ENCODE measurements at places on chromosomes 16 and 17. TPM values are rescaled to one million over a fixed set of nuclear protein-coding genes. Genes with fewer than 3 reads are reported as not detected.
A peak's percentile ranks its signal among the peaks of the same experiment; 100 is the strongest.

GRCh38 chr16:28878083-28878926 is at the start of gene ATP2A1:
TSS of gene ATP2A1 (plus strand) at chr16:28878488. CDS start at chr16:28878672, 184 bp downstream.
- no peak for DNase-seq

DNA sequence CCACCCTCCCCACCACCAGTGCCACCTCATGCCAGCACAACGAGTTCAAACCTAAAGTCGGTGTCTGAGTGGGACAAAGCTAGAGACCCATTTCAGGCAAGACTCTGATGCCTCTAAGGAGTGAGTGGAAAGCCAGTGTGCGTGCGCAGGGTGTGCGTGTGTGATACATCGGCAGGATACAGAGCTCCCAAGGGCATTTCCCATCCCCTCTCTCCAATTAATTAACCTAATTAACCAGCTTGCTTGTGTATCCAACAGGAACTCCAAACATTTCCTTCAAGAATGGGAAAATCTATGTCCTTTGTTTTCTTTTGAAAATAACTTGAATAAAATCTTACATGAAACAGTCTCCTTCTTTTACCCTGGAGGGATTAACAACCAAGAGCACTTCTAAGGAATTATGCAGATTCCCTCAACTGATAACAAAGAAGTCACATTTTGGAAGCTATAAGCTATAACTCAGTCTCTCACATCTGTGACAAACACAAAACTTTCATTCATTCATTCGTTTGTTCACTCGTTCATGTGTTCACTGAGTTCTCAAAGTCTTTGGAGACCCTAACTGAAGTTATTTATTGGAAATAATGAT is 9.9 kb downstream of the ATPAF2 start:
- DNase-seq, result peak; percentile 44

DNA sequence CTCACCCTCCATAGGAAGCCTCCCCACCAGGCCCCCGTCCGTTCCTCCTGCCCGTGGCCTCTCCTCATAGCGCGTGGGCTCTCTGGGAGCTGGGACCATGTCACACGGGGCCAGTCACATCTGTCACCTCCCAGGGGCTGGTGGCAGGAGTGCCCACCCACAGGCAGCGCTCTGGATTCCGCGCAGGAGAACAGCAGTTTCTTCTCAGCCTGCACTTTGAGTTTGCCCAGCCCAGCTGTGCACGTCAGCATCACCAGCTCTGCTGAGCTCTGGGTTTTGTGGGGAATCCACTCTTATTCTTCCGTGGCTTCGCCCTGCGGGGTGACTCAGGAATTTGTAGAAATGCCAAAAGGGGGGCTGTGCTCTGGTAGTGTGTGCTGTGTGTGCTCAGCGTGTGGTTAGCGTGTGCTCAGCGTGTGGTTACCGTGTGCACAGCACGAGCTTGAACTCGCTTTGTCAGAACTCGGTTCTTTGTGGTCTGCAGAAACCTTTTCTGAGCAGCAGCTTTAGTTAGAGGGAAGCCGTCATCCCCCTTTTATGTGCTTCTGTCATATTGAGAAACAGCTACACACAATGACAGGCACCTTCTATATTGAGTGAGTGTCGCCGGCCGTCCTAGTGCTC is 3.2 kb downstream of the ACSF3 start:
- no peak for DNase-seq

DNA sequence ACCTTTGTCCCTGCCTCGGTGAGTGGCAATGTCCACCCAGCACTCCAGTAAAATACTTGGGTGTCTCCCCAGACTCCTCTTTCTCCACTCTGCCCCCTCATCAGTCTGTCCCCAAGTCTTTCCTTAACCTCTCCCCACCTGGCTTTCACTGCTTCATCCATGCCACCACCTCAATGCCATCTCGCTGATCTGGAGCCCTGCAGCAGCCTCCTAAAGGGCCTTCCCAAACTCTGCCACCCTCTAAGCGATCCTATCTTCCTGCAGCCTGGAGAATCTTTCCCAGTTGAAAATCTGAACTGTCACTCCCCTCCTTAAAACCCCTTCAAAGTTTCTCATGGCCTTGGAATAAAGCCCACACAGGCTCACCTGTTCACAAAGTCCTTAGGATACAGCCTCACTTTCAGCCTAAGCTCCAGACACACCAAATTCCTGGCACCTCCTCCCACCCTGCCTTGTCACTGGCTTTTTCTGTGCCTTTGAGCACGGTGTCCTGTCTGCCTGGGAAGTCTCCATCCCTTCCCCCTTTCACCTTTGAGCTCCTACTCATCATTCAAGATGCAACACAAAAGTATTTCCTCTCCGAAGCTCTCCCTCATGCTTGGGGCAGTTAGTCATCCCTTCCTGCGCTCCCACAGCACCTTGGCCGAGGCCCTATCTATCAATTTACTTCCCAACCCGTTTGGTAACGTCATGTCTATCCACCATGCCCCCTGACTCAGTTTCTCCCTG is 2.8 kb downstream of the WNK4 start:
- no peak for DNase-seq

- peak; percentile 97 for DNase-seq
Observed at GRCh38 chr17:81345228-81346089, 49.8 kb upstream of the BAHCC1 start.

- DNase-seq, result no peak
Observed at GRCh38 chr16:69225121-69225520, 38.2 kb downstream of the SNTB2 start.

DNA sequence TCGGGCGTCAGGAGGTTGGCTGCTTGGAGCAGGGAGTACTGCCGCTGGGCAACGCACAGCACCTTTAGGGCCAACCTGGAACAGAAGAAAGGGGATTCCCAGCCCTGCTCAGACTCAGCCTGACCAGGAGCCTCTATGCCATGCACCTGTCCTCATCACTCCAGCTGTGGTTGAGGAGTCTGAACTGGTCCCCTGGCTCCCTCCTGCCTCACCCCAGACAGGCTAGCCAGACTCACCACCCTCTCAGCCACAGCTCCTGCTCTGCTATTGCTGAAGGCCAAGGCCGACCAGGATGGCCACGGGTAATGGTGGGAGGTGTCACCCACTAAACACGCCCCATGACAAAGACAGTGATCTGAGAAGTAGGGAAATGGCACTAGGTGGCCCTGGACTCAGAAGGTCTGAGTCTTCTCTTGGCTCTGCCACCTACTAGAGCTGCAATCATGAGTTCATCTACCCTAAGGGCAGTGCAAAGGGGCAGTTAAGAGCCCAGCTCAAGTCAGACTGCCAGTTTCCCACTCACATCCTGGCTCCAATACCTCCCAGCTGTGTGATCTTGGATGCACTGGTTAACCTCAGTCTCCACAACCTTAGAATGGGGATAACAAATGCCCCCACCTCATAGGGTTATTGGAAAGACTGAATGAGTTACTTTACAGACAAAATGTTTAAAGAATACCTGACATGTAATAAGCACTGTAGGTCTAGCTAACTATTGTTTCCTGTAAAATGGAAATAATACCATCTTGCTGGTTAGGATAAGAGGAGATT is 13.8 kb upstream of the GFAP start:
- peak; percentile 11 for DNase-seq

DNA sequence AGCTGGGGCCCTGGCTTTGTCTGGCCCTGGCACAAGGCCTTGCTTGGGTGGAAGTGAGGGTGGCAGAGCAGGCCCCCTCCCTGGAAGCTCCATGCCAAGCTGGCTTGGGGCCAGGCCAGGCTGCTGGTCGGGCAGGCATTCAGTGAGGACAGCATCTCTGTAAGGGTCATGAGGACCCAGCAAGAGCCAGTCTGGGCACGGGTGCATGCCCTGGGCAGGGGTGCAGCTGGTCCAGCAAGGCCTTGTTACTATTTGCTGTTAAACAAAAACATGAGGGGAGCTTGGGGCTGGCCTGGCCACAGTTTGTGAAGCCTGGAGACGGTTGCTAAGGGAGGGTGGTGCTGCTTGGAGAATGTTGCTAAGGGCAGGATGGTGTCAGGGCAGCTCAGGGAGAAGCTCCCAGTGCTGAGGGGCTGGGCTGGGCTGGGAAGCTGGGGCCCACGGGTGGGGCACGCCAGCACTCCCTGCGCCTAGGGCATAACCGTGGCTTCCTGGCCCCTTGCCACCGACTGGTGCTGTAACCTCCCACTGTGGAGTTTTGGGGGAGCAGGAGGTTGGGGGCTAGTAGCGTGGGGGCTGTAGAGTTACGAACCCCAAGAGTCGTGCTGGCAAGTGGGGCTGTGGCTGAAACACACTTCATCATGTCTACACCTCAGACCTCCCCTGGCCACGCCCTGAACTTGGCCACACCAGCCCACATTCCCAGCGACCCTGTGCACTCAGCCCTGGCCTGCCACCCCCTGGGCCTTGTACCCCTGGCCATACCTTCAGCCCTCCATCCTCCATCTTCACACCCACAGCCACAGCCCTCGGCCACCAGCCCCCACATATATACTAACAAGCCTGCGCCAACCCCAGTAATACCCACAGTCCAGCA is 1.6 kb downstream of the TPPP3 start:
- no peak for DNase-seq

DNA sequence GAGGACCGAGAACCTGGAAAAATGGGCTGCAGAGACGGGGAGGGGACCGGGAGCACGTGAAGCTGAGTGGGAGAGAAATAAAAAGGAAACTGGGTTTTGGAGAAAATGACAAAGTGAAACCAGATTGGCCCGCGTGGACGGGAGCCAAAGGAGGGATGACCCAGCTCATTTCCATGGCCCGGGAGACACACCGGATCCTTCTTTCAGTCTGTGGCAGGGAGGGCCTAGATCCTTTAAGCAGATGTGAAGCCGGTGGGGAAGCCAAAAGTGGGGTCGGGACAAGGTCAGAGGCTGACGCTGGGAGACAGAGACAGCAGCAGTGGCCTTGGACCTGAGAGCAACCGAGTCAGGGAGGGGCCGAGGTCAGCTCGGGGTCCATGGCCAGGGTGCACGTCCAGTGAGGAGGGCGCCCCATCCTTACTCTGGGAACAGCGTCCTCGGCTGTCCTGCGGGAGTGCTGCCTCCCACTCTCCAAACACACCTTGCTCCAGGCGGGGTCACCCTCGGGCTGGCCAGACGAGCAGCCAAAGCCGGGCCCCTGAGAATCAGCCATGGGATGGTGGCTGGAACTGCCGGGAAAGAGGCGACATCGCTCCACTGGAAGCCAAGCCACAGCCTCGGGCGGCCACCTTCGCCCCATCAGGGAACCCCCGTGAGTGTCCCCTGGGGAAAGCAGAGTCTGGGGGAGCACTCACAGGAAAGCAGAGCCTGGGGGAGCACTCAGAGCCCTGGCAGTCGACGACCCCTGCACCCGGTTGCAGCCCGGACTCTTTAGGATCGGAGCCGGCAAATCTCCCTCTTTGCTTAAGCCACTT is 17.3 kb downstream of the CA5A start:
- peak; percentile 90 for DNase-seq

GRCh38 chr17:58873926-58874325 is 118.3 kb downstream of the PPM1E start:
- no peak for DNase-seq

DNA sequence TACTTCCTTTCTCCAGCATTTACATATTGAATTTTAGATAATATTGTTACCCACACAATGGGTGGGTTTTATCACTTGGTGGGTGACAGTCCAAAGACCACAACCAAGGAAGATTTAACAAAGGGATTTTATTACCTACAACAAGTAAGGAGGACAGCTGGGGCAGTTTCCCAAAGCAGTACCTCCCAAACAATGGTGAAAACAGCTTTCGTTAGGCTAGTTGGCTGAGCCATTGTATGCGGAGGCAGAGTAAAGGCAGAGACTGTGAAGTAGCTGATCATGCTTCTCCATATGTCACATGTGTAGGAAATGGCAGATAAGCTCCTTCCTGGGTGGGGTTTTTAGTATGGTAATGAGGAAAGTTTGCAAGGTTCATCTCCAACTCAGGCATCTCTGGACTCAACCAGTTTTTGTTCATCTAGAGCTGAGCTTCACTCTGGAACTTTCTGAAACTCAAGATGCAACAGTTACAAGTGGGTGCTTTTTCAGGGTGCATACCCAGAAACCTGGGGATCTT is 104.3 kb upstream of the PSMD7 start:
- DNase-seq, result no peak

GRCh38 chr17:37280841-37281240 is 94.9 kb upstream of the C17orf78 start:
- no peak for DNase-seq

DNA sequence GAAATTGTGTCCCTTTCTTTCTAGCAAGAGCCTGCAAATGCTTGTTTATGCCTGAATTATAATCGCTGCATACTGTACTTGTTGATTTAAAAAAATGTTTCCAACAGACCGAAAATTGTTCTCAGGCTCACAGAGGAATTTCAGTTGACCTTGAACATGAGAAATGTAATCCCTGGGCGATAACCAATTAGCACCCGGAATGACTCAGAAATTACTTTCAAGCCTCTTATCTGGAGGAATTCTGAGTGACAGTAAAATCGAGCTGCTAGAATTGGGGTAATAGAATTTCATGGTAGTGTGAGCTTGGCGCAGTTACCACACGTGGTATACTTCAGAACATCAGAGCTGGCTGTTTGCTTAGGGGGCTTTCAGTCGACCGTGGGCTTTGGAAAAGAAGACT is 139.1 kb upstream of the CACNG3 start:
- no peak for DNase-seq

- no peak for DNase-seq
Observed at GRCh38 chr17:41258406-41258805, 3.2 kb downstream of the KRTAP9-9 start.

GRCh38 chr16:54631782-54632181 is 298.9 kb upstream of the IRX5 start:
- DNase-seq, result no peak

GRCh38 chr17:46063241-46063640 is 64.2 kb downstream of the STH start:
- no peak for DNase-seq

DNA sequence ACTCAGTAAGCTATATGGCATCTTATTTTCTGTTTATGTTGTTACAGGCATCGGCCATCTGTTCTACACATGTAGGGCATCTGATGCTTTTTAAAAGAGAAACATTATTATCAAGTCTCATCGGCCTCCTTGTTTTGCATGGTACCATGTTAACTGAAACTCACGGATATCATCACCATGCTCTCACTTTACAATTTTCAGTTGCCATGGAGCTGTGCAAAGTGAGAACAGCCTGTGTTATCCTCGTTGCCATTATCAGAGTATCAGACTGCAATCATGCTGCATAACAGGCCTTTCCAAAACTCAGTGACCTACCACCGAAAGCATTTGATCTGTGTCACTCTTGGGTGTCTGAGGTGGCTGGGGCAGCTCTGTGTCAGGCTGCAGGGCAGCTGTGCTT is 110.3 kb downstream of the C17orf67 start:
- no peak for DNase-seq

SLC38A8 gene
- not detected for total RNA-seq

CLDN9 gene
- total RNA-seq, result not detected

KRT17 gene
- 5.1 TPM for total RNA-seq

RHBDL3 gene
- total RNA-seq, result not detected

SLFN11 gene
- total RNA-seq, result 35.3 TPM

TBX6 gene
- 0.57 TPM for total RNA-seq

COIL gene
- 9.5 TPM for total RNA-seq

Data from posterior vena cava (tissue), 2 donors.